ENCODE measurements at places on chromosomes 11 and 22.

DNA sequence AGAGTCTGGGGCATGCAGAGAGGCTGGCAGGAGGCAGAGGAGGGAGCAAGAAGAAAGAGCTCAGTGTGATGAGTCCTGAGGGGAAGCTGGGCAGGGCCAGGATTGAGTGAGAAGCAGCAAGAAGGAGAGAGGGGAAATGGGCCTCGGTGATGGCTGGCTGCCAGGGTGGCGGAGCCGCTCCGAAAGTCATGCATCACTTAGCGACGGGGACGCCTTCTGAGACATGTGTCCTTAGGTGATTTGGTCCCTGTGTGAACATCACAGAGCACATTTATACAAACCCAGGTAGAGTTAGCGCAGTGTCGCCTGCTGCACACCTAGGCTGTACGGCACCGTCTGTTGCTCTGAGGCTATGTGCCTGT lies 15.1 kb downstream of the TBC1D22A start:
- no peak for DNase-seq

DNA sequence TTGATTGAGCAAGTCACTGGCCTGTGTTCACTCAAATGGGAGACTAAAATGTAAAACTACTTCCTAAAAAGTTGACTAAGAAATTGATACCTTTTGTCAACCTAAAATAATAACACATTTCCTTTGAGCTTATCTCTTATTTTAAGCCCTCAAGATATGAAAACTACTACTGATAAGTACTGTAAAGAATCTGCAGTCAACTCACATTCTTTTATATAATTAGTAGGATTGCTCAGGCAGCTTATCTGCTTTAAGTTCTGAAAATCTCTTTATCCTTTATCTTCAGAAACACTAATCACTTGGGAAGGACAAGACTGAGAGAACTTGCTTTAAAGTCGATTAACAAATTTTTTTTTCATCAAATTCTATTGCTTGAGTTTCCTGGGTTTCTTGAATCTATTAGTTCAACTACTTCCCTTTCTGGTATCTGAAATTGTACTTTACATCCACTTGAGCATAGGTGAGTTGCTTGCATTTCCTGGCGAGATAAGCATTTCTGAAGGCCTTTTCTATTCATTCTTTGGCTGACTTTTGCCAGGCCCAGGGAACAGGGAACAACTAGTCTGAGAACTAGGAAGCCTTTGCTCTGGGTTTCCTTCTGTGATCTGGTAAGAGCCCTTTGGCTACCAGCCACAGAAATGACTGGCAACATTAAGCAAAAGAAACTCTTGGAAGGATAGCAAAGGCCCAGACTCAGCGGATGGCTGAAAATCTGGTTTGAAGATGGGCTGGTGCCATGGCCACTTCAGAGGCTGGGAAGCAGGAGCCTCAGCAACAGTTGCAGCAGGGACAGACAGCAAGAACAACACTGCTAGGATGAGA lies 19.3 kb upstream of the CSRP3 start:
- DNase-seq: peak; percentile 20

GRCh38 chr11:46701078-46701654 lies 335 bp downstream of the ZNF408 start:
- DNase-seq: no peak

- no peak for DNase-seq
Measured at GRCh38 chr22:36921309-36922104, 8.1 kb downstream of the CSF2RB start.

DNA sequence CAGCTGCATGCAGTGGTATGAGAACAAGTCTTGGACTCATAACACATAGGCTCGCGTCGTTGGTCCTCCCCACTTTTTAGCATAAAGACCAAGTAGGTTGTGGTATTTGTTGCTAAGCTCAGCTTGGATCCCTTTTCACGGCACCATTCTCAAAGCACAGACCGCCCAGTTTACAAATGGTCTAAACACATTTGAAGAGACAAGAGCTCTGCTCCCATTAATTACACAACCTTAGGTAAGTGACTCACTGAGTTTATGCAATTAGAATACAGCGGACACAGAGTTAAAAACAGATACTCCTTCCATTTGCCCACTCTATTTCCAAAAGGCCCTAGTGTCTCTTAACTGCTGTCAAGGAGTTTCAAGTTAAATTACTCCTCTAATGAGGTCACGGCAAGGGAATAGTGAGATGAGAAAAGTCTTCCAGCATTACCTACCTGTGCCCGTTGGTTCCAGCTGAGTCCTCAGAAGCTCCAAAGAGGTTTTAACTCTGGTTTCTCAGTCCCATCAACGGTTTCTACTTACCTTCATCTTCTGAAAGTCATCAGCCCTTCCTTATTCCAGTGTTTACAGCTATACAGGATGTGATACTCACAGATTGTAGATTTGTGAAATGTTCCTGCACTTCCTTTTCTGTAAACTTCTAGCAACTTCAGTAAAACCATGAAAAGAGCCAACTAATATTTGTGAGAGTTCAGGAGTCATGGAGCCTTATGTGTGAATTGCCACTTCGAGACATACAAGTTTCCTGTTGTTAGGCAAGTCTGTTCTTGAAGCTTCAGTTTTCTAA lies at the start of gene MS4A6A:
Gene MS4A6A, minus strand, starts transcription at position 543 of the 790 bp plus-strand sequence. CDS start 1,356 bp downstream, outside the sequence.
- no peak for DNase-seq

DNA sequence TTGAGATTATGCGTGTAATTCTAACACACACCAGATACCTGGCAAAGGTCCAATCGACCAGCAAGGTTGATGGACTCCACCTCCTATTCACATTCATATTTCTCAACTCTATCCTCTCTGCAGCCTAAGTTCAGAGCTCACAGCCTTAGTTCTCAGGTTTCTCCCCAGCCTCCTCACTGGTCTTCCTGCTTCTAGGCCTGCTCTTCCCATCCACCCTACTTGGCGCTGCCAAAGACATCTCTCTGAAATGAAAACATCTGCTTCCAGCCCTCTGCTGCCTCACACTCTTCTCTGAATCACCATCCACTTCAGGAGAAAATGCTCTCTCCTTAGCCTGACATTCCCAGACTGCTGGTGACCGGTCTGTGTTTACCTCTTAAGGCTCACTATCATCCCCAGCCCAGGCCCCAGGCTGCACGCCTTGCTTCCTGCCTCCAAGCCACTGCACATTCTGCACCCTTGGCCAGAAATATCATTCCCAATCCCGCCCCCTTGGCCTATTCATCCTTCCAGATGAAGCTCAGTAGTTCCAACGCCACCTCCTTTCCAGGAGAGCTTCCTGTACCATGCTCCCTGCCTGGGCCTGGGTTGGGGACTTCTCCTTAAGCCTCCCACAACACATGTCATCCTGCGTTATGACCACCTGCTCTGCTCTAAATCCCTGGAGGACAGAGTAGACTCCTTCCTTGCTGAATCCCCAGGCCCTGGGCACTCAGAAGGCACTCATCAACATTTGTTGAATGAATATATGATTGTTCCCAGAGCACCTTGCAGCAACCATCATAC lies 3.5 kb downstream of the ARRB1 start:
- peak; percentile 88 for DNase-seq

- DNase-seq: no peak
Measured at GRCh38 chr11:105447936-105448702, 161.8 kb upstream of the GRIA4 start.

GRCh38 chr11:119567688-119568582 lies 145.0 kb upstream of the THY1 start:
- DNase-seq: peak; percentile 71

DNA sequence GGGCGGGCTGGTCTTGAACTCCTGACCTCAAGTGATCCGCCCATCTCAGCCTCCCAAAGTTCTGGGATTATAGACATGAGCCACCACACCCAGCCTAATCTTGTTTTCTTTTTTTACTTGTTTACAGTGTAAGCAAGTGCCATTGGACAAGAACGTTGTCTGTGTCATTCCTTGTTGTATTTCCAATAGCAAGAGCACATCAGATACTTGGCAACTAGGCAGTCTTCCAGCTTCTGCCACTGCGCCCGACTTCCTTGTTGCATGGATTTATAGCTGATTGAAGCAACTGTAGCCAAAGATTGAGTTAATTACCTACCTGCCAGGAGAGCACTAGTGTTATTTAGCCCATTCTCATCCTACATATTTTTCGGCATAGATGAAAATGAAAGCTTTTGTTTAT lies 3.1 kb upstream of the SGSM3 start:
- no peak for DNase-seq
